ENCODE measurements at places on chromosomes 2 and 18. TPM values are rescaled to one million over a fixed set of nuclear protein-coding genes. Genes with fewer than 3 reads are reported as not detected.
A peak's percentile ranks its signal among the peaks of the same experiment; 100 is the strongest.

- DNase-seq = no peak
These were observed 294.1 kb downstream of the XIRP2 start for GRCh38 chr2:167182403-167182802.

MAB21L4 gene
- polyA plus RNA-seq = 1.3 TPM

LHCGR gene
- 0.74 TPM for polyA plus RNA-seq

DNA sequence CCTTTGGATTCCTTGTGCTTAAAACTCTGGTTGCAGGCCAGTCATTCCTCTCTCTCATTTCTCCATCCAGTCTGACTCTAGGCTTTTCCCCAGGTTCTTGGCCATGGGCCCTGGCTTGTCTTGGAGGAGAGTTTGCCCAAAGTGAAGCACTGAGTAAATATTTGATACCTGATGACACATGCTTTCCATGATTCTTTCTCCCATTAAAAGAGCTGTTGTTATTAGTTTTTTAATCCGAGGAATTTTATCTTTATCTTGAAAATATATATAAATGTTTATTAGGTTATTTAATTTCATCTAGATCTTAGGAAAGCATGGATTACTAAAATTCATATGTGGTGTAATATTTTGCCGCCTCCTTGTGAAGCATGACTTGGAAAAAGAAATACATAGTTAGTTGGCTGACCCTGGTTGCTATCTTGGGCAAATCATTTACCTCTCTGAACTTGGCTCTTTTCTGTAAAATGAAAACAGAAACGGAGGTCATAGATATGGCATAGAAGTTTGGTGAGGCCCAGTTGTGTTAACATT, 650.1 kb downstream of the SLC4A3 start:
- no peak for DNase-seq

GRCh38 chr2:216992056-216992675, 132.3 kb upstream of the TNP1 start:
- DNase-seq = no peak

DNA sequence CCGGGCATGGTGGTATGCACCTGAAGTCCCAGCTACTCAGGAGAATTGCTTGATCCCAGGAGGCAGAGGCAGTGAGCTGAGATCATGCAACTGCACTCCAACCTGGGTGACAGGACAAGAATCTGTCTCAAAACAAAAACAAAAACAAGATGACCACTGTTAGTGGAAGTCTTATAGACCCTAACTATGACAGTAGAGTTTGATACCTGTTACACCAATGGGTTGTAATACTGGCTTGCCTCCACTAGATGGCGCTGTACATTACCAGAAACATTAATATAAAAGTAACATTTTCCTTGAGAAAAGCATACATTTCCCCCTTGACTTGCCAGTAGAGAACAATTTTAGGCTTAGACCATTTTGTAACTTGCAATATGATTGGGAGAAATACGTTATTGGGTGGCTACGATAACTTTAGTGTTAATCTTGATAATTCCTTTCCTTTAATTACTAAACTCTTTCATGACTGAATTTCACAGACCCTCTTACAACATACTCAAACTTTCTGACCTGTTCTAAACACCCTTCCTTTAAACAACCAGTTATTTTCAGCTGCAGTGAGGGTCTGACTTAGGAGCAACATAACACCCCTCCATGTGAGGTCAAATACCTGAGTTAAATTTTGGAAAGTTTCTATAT, 19.5 kb downstream of the SLC25A52 start:
- no peak for DNase-seq

GRCh38 chr2:65658881-65659280, 226.5 kb upstream of the SPRED2 start:
- DNase-seq = no peak

DNA sequence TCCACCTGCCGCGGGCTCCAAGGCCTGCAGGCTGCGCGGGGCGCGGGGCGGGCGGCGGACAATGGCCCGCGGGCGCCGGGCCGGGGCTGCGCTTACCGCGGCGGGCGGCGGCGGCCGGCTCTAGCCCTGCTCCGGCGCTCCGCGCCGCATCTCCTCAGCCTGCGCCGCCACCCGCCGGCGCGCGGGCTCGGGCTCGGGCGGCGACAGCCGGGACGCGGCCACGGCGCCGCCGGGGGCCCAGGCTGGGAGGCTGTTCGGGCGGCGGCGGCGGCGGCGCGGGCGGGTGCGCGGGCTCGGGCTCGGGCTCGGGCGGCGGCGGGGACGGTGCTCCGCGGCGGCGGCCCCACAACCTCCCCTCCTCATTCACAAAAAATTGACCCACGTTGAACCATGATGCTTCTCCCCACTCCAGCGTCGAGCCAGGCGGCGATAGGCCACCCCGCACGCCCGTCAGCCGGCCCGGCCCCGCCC, at the start of gene HDAC4:
TSS of gene HDAC4 (minus strand) at position 425 of the 471 bp plus-strand sequence. CDS start 48,321 bp downstream, outside the sequence.
- no peak for DNase-seq

ALKAL2 gene
- polyA plus RNA-seq = 5.6 TPM

GRCh38 chr2:203500951-203501350, 34.1 kb downstream of the RAPH1 start:
- DNase-seq = no peak

REEP1 gene
- polyA plus RNA-seq = 3.2 TPM

- no peak for DNase-seq
These were observed 64.9 kb upstream of the CAPN13 start for GRCh38 chr2:30871980-30872789.

ERFE gene
- polyA plus RNA-seq = 4.4 TPM

GRCh38 chr2:24360050-24360962, at the start of gene ITSN2:
TSS of gene ITSN2 (minus strand) at chr2:24360536. CDS start at chr2:24328082, 32,454 bp downstream.
- peak; percentile 48 for DNase-seq

GRCh38 chr2:239192975-239193374, 207.8 kb downstream of the HDAC4 start:
- no peak for DNase-seq

DNA sequence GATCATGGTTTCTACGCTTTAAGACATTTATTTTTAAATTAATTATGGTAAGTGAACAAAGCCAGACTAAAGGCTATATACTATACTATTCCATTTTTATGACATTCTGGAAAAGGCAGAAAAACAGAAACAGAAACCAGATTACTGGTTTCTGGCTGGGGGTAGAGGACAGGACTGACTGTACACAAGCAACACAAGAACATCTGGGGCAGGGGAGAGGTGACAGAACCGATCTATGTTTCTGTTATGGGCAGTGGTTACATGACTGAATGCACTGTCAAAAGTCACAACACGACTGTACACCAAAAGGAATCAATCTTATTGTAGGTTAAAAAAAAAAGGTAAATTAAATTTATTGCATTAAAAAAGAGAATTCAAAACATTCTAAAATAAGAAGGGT, 64.7 kb downstream of the PTPN2 start:
- no peak for DNase-seq

DNA sequence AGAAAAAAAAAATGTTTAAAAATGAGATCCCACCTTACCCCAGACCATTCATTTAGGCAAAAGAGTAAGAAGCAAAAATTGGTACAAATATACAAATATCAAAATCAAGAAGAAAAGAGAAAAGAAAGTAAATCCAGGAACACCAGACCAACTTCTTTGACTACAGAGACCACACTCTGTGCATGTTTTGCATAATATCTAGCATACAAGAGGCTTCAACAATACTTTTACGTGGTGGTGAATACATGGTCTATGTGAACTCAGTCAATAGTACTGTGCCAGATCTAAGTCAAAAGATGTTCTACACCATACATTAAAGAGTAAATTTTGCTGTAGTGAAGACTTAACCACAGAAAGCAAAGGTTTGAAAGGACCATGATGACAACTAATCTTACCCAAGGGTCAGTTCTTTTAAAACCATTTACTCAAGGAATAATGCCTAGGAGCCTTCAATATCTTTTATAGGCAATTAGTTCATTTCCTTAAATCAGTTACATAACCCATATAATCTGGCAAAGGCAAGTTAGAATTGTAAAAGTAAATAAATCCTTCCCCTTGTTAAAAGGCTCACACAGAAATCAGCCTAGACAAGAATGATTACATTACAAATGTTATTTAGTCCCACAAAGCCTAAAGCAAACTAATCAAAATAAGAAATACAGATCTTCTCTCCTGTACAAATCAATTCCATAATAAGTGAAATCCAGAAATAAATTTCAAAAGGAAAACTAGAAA, 115.2 kb downstream of the EXOC6B start:
- no peak for DNase-seq

- no peak for DNase-seq
These were observed 4.9 kb downstream of the KIF1A start for GRCh38 chr2:240814946-240815760.

SKA1 gene
- 5.8 TPM for polyA plus RNA-seq

CDKL4 gene
- polyA plus RNA-seq = 1.5 TPM

DNA sequence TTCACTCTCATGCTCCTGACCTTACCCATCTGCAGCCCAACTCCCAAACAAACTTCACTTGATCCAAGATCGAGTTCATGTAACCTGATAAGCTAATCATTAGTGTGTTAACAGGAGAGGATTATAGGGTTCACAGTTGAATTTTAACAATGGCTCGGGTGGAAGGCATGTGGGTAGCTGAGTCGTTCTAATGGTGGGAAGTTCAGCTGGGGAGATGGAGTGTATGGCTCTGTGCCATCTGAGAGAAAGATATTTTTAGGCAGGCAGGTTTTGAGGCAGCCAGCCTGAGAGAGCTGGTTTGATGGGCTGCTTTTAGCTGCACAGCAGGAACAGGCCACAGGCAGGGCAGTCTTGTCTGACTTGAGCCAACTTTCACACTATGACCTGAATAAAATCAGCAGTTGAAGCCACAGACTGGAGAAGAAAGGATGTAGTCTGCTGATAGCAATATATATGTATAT, 17.7 kb upstream of the NFE2L2 start:
- DNase-seq = no peak

NTSR2 gene
- not detected for polyA plus RNA-seq

- no peak for DNase-seq
These were observed 30.1 kb downstream of the HS1BP3 start for GRCh38 chr2:20620696-20621365.

UCN gene
- 1.4 TPM for polyA plus RNA-seq

DLGAP1 gene
- 5.0 TPM for polyA plus RNA-seq

MC5R gene
- 0.17 TPM for polyA plus RNA-seq

SALL3 gene
- polyA plus RNA-seq = 11.2 TPM

GRCh38 chr2:10495988-10496313, 47.8 kb upstream of the ODC1 start:
- no peak for DNase-seq

- DNase-seq = no peak
These were observed 808.9 kb downstream of the SUCLG1 start for GRCh38 chr2:83650161-83650560.

STPG4 gene
- polyA plus RNA-seq = not detected

- no peak for DNase-seq
These were observed 200.9 kb upstream of the ID2 start for GRCh38 chr2:8480915-8481314.

DNA sequence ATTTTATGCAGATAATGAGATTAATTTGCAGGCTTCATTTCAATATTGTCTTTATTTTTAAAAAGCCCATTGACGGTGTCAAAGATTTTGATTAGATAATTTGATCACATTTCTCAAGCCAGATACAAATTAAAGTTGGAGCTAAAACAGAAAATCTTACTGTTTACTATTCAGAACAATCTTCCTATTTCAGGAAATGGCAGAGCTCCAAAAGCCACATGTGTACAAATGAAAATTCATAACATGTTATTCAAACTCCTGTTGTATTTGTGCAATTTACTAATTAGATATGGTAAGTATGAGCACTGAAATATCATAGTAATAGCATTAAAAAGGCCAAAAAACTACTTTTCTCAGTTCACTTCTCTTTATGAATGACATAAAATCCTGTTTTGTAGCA, 682.9 kb downstream of the KCNJ3 start:
- DNase-seq = no peak

DNA sequence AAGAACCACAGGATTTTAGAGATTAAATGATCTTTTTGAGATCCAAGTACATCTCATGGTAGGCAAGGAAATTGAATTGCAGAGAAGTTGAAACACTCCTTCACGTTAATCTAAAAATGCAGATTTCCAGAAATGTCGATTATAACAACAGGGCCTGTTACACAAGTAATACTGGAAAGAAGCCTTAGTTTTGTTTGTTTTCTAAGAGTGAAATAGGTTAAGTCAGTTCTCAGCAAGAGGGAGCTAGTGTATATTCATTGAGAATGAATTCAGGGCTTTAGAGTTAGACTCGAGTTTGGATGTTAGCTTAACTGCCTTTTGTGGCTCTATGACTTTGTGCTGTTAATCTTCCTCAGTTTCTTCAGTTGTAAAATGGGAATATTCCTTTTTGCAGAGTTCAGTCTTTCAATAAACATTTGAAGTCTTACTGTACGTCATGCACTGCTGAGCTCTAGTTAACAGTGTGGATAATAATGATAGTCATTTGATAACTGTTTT, 926 bp downstream of the NDUFV2 start:
- no peak for DNase-seq

STEAP3 gene
- polyA plus RNA-seq = 1.8 TPM

DNA sequence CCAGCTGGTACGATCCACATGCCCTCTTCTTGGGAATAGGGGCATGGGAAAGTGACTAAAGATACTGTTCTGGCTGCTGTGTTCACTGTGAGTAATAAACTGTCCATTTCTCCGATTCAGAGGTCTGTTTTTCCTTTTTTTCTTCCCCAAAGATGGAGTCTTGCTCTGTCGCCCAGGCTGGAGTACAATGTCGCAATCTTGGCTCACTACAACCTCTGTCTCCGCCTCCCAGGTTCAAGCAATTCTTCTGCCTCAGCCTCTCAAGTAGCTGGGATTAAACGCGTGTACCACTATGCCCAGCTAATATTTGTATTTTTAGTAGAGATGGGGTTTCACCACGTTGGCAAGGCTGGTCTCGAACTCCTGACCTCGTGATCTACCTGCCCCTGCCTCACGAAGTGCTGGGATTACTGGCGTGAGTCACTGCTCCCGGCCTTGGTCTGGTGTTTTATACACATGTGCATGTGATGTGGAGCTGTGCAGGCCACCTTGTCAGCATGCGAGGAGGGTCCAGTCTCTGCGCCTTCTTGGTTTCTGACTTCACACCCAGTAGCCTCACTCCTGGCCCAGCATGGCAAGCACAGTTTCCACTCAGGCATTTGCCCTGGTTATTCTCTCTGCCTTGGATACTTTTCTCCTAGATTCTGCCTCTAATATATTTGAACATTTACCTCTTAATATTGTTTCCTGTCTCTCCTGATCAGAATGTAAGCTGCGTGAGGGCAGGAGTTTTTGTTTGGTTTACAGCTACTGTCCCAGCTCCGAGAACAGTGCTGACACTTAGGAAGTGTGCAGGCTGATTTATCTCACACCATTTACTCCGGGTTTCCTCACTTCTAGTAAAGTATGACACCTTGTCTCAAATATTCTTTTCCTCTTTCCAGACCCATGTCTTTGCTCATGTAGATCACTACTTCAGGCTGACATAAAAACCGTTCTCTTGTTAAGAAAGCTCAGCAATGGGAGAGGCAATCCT, 19.7 kb downstream of the PTPN18 start:
- DNase-seq = no peak

GRCh38 chr2:147467441-147467840, 377.4 kb upstream of the ACVR2A start:
- DNase-seq = no peak

DNA sequence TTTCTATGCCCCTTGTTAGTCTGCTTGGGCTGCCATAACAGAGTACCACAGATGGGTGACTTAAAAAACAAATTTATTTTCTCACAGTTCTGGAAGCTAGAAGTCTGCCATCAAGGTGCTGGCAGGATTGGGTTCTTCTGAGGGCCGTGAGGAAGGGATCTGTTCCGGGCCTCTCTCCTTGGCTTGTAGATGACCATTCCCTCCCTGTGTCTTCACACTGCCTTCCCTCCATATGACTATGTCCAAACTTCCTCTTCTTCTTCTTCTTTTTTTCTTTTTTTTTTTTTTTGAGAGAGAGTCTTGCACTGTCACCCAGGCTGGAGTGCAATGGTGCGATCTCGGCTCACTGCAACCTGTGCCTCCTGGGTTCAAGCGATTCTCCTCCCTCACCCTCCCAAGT, 13.1 kb upstream of the CCNYL1 start:
- no peak for DNase-seq

GRCh38 chr2:99067871-99068625, 73.5 kb upstream of the C2orf15 start:
- no peak for DNase-seq

Data from left renal cortex interstitium (tissue), 4 donors.